ENCODE measurements at places on chromosomes 2 and 18. TPM values are rescaled to one million over a fixed set of nuclear protein-coding genes. Genes with fewer than 3 reads are reported as not detected.

GRCh38 chr2:58047373-58047935 lies 848 bp downstream of the VRK2 start:
- DNase-seq = no peak

DNA sequence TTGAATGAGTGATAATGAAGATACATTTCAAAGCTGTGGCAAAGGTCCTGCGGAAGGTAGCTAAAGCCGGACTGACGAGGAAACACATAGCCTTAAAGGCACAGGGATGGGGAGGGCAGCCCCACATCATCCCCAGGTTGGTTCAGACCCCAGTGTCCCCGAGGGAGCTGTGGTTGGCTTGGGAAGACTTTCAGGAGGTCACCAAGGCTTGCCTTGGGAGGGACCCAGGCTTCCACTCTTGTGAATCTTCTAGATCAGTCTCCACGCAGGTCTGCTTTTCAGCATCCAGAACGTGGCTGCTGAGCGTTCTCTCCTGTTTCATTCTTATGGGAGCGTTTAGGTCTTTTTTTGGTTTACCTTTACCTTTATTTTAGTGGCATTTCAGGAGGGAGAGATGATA lies 16.8 kb downstream of the KIF1A start:
- no peak for DNase-seq

DNA sequence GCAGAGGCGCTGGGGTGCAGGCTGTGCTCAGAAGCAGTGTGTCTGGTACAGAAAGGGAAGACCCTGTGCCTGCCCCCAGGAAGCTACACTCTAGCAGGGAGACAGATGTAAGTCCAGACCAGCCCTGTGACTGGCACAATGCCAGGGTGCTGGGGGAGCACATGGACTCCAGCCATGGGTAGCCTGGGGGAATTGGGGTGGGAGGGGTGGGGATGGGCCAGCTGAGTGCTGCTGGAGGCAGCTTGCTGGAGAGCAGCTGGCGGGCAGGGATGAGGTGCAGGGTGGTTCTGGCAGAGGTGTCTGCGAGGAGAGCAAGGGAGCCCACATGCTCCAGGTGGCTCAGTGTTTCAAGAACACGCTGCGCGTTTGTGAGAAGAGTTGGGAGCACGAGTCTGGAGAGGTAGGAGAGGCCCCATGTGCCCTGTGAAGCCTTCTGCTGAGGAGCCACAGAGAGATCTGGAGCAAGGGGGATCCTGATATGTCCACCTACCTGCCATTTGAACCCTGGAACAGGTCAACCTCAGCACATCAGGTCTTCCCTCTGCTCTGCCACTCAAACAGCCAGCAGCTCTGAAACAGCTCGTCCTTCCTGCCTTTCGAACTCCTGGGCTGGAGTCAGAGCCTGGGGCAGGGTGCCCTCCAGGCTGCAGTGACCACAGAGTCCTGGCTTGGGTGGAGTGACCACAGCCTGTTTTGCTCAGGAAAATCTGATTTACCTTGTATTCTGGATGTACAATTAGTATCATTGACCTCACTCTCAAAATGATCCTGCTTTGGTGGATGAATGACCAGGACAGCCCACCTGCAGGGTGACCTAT lies 15.1 kb downstream of the ALLC start:
- no peak for DNase-seq

DNA sequence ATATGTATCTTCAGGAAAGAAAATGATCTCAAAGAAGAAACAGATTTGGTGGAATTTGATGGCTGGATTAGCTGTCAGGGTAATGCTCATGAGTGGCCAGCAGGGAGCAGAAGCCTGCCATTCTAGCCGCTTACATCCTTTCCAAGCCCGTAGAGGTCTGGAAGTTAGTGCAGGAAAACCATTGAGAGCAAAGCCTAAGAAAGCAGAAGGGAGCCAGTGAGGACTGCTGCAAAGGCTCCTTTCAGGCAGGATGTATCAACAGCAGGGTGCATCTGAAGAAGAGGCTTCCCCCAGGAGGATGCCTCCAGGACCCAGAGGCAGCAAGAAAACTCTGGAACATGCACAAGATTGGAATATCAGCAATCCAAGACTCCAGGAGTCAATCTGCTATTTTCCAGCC lies 22.9 kb upstream of the LBH start:
- DNase-seq = peak; percentile 42

GRCh38 chr18:66005831-66006588 lies 255.2 kb downstream of the CDH7 start:
- no peak for DNase-seq

GRCh38 chr18:22211657-22212056 lies 42.3 kb downstream of the GATA6 start:
- DNase-seq = no peak

DNA sequence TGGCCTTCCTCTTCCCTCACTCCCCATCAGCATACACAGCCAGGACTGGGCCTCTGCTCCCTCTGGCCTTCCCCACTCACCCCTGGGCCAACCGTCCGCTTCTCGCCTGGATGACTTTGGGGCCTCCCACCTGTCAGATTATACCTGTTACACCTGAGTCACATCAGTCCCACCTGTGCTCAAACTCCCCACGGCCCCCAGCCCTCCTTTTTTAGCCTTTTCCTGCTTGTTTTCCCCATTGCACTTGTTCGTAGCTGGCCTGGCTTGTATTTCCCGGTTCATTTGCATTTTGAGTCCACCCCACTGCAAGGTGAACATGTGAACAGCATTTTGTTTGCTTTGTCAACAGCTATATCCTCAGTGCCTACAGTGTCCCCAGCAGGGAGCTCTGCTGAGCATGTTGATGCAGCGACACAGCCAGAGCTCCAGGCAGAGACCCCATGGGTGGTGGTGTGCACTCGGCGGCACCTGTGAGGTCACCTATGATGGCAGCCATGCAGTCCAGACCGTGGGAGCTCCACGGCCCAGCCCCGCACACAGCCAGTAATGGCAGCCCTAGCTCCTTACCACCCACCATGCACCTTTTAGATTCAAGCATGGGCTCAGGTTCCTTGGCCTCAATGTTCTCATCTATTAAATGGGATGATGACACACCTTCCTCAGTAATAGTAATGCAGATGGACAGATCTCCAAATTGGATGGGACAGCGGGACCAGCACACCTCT lies 276.4 kb upstream of the HS6ST1 start:
- DNase-seq = no peak

The OSBPL6 gene
- polyA plus RNA-seq = 1.4 TPM

Data from urinary bladder (tissue), 4 donors.